CMK (cell line): ENCODE measurements at places on chromosomes 1 and 21.

- no peak for DNase-seq
Observed at GRCh38 chr1:24058671-24059455, 53.1 kb downstream of the MYOM3 start.

- DNase-seq, result no peak
Observed at GRCh38 chr1:92365378-92366039, 66.7 kb downstream of the RPAP2 start.

- no peak for DNase-seq
Observed at GRCh38 chr1:7221826-7222694, 436.8 kb downstream of the CAMTA1 start.

DNA sequence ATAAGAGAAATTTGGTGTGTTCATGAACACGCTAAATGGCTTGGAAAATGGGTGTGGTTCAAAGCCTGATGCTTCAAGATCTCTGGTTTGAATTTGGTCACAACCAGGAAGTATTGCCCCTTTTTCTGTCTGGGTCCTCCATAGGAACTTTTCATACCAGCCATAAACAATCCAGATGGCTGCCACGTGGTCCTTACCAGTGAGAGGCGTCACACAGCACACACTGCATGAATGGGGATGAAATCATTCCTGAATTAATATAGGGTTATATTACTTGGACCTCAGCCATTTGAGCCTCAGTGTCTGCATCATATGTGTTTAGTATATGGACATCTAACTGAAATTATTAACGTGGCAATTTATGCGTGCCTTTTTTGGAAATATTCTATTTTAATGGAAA lies 64.0 kb downstream of the PRRX1 start:
- no peak for DNase-seq

DNA sequence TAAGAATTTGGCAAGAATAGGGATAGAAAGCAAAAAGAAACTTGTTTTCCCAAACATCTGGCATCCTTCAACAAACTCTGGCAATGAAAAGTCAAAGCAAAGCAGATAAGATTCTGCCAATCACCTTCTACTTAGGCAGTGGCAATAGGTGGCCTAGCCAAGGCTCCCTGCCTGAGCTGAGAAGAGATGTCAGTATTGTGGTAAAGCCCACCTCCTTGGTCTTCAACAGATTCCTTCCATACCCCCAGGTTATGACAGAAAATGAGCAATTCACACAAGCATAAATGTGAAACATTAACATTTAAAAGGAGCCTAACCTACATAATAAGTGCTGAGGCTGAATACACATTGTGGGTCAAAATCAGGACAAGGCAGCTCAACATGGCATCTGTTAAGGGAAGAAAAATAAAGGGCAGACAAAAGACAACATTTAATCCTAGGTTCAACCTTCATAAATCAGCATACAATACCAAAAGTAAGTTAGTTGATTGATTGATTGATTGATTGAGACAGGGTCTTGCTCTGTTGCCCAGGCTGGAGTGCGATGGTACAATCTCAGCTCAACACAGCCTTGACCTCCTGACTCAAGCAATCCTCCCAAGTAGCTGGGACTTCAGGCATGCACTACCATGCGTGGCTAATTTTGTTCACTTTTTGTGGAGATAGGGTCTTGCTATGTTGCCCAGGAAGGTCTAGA lies 123.1 kb downstream of the AKT3 start:
- no peak for DNase-seq

GRCh38 chr1:89723863-89724262 lies 90.9 kb downstream of the LRRC8C start:
- DNase-seq, result no peak

DNA sequence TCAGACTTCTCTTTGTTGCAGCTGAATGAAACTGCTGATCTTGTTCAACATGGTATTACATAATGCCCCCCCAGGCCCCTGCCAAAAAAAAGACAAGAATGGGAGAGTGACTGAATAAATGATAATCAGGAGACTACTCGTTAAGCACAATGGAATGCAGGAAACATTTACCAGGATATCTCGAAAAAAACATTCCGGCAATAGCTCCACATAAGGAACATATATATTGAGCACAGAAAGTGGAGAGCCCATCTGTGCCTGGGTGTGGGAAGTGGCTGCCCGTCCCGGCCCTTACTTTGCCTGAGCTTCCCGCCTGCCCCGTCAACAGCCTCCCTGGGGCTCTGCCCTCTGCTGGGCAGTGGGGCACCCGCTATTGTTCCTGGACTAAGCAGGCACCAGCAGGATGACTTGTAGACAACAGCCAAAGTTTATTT lies 13.3 kb downstream of the TRIM11 start:
- no peak for DNase-seq

DNA sequence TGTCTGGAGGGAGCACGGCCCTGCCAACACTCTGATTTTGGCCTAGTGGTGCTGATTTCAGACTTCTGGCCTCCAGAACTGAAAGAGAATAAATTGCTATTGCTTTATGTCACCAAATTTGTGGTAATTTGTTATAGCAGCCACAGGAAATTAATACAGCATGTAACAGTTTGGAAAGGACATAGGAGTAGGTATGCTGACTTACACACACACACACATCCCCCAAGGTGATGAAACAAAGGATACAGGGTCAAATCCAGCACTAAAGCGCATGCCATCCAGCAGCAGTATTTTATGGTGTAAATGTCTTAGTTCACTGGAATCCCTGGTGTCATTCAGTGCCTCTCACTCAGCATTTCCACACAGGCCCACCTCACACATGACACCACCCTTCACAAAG lies 72.2 kb upstream of the MAN1A2 start:
- no peak for DNase-seq

DNA sequence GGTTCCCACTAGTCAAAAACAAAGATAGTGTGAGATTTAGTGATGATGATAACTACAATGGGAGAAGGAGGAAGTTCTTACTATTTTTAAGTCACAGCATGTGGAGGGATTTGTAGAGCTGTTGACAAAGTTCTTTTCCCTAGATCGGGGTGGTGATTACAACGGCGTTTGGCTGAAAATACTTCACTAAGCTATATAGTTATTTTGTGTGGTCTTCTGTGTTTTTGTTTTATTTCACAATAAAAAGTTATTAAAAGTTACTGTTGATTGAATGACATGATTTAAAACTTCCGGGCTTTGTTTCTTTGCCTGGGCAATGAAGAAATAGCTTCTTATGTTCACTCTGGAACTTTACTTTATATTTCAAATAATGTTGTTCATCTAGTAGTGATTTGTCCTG lies 47.3 kb upstream of the SSX2IP start:
- DNase-seq, result no peak

DNA sequence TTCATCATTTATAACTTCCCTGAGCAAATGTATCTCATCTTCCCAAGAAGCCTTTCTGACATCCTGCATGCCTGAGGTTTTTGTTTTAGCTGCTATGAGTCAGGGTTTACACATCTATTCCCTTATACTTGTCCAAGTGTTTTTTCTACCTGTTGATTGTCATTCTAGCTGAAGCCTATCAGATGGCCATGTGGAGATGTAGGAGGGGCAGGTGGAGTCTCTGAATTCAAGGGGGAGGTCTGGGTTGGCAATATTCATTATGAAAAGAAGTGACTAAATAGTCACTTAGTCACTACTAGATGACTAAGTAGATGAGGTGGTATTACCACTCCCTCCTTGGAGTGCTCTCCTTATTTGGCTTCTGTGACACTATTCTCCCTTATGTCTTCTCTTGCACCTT lies 52.4 kb downstream of the XCL1 start:
- no peak for DNase-seq

DNA sequence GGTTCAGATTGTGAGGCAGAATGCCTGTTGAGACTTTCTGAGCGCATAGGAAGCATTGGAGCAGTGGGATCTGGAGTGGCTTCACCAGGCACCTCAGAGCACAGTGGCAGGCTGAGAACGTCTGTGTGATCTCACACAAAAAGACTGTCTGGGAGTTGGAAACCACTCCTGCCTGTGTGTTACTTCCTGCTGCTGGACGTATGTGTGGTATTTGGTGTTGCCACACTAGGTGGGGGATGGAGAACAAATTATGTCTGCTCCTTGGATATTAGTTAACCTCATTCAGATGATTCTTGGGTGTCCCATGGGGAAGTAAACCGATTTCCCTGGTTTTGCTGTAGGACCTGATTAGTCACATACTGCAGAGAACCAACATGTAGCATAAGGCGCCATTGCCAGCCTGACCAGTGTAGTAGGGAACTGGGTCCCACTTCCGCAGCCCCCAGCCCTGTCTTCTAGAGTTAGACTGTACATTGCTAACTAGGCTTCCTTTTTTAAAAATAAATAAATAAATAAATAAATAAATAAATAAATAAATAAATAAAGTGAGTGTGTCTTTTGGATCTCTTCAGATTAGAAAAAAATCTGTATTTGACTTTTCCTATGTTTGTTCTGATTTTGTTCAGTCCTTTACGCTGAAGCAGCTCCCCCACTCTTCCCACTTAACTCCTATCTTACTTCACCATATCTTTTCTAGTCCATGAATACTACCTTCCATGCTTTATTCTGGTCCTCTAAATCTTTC lies 26.9 kb downstream of the UCK2 start:
- DNase-seq, result no peak

- no peak for DNase-seq
Observed at GRCh38 chr1:89279011-89279466, 6.4 kb upstream of the GBP5 start.

DNA sequence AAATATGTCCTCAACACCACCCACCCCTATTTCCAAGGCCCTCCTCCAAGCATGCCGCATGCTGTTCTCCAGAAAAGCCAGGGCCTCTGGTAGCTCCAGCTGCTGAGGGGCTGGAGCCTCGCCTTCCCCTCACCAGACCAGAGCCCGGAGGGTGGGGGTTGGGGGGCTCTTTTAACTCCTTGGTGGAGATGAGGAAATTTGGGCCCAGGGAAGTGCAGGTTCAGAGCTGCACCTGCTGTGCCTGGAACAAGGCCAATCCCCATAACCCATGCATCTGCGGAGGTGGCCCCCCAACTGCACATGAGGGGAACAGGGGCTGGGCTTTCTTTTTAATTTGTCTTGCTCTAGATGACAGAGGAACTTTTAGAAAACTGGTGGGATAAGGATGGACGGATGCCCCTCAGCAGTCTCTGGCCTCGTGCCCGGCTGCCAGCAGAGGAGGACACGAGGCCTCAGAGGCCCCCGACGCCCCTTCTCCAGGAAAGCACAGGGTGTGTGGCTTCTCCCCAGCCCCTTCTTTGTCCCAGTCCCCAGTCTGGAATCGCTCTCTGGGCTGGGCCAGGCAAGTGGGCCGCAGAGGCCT lies 550 bp upstream of the SELENON start:
- no peak for DNase-seq

GRCh38 chr1:7346600-7347570 lies 424.2 kb upstream of the VAMP3 start:
- no peak for DNase-seq

- no peak for DNase-seq
Observed at GRCh38 chr1:114314098-114314497, 160.4 kb upstream of the SYT6 start.

DNA sequence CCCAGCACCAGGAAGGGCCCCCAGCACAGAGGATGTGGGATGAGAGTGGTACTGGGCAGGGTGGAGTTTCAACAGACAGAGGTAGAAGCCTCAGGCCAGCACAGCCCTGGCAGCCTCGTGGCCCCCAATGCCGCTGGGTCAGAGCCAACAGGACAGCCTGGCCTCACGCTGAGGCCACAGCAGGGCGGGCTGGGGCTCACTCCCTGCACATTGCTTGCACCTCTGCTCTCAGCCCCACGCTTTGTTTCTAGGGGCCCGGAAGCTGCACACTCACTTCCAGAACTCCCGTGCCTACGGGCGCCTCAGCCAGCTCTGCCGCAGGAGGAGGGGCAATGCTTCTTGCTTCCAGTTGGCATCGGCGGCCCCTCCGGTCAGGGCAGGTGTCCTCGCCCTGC lies 72.9 kb downstream of the SIK1 start:
- no peak for DNase-seq

- no peak for DNase-seq
Observed at GRCh38 chr1:8216005-8216404, 101.9 kb upstream of the SLC45A1 start.

DNA sequence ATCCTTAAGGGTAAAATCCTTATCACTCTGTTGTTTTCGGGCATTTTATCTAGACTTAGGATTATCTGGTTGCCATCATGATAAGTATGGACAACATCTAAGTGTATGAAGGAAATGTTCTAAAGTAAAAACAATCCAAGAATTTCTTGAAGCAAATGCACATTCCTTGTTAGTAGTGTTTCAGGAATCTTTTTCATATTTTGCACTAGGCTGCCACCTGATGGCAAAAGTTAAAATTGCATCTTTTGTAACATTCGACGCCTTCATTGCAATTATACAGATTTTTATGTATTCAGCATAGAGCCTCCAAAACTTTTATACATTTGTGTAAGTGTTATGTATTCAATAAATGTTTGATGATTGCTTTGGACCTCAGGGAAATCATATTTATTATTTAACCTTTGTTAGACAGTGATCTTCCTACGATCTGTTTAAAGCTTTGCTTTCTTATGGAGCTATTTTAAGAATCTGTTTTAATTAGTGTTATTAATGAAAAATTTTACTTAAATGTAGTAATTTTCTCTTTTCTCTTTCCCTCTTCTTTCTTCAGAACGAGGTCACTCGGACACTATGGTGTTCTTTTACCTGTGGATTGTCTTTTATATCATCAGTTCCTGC lies 49.4 kb upstream of the KIAA1614 start:
- no peak for DNase-seq

DNA sequence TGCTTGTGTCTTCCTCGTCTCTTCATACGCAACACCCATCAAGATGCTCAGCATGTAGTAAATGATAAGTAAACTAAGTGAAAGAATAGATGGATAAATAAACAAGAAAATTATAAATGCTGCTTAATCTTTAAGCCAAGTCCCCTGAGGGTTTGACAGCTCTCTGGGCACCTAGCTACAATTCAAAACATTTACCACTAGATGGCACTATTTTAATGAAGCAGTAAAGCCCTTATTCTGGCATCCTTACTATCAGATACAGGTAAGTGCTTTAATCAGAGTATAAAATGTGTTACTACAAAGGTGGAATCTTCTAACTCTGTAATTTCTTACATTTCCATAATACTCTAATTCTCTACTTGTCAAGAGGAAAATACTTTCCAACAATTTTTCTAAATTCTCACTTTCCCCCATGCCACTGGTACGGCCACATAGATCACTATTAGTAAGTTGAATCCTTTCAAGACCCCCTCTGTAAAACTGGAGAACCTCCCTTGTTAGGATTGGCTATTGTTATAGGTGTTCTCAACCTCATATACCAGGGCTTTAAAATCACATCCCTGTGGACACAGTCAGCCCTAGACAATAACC lies 137.8 kb downstream of the BARHL2 start:
- DNase-seq, result peak; percentile 26
